NCI-H226 (cell line): ENCODE measurements at places on chromosomes 3 and 15.

- DNase-seq, result peak; percentile 85
Observed at GRCh38 chr3:25895443-25895842, 105.6 kb downstream of the OXSM start.

GRCh38 chr15:56894601-56895000 lies 23.8 kb upstream of the TCF12 start:
- DNase-seq, result no peak

- no peak for DNase-seq
Observed at GRCh38 chr3:112132975-112133448, at the start of gene GCSAM. Gene GCSAM (minus strand): TSS chr3:112133248. CDS start chr3:112133120, 128 bp downstream.

- no peak for DNase-seq
Observed at GRCh38 chr3:153338487-153338886, 176.5 kb downstream of the RAP2B start.

DNA sequence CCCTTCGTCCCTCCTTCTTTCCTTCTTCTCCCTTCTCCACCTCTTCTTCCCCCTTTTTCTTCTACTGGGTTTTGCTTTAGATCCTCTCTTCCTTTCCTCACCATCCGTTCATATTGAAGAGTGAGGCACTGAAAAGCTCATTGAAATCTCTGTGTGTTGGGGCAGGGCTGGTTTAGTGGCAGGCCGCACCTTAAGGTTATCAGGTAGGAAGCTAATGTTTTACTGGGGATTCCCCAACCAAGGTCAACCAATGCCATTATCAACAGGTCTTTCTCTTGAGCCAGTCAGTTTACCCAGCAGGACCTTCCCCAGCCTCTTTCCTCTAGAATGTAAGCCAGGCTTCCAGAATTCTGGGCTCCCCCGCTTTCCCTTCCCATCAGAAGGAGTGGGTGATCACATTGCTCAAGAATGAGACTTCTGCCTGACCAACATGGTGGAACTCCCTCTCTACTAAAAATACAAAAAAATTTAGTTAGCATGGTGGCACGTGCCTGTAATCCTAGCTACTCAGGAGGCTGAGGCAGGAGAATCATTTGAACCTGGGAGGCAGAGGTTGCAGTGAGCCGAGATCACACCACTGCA lies 11.5 kb upstream of the VPS8 start:
- peak; percentile 23 for DNase-seq

GRCh38 chr3:174340624-174341587 lies 518.2 kb upstream of the NAALADL2 start:
- no peak for DNase-seq

- peak; percentile 93 for DNase-seq
Observed at GRCh38 chr3:37945807-37946530, 44.6 kb upstream of the VILL start.

GRCh38 chr15:39149636-39150150 lies 431.2 kb upstream of the THBS1 start:
- no peak for DNase-seq
